ENCODE measurements at places on chromosomes 2 and 18.
A peak's percentile ranks its signal among the peaks of the same experiment; 100 is the strongest.

DNA sequence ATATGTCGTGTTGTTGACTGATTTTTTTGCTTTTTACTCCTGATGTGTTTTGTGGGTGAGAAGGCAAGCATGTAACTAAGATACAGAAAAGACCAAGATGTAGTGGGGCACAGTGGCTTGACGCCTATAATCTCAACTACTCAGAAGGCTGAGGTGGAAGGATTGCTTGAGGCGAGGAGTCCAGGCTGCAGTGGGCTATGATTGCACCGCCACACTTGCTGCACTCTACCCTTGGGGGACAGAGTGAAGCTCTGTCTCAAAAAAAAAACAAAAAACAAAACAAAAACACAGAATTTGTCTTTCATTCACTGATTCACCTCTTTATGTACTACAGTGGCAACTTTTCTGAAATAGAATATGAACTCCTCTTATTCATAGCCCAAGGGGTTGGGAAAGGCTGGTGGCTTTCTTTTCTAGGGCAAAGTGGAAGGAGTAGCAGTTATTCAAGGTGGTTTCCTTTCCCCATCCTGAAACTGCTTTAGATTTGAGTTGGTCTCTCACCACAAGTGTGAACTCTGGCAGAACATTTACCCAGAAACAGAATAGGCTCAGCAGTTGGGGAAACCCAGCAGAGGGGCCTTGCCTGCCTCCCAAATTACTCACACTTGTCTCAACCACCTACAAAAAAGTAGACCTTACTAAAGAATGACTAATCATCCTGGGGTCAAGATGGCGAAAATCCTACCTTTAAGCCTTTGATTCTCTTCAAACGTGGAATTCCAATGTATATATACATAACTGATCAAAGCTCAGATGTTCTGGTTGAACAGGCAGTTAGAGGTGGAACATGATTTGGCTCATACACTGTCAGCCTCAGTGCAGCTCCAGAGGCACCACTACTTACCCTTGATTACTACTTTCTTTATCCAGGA lies 6.5 kb downstream of the TANK start:
- DNase-seq, result peak; percentile 45

- DNase-seq, result no peak
Measured at GRCh38 chr2:74384051-74384450, 3.9 kb upstream of the DCTN1 start.

GRCh38 chr2:96734880-96735583 lies 4.8 kb downstream of the LMAN2L start:
- DNase-seq, result no peak

GRCh38 chr2:223243233-223243632 lies 191.2 kb downstream of the KCNE4 start:
- no peak for DNase-seq

DNA sequence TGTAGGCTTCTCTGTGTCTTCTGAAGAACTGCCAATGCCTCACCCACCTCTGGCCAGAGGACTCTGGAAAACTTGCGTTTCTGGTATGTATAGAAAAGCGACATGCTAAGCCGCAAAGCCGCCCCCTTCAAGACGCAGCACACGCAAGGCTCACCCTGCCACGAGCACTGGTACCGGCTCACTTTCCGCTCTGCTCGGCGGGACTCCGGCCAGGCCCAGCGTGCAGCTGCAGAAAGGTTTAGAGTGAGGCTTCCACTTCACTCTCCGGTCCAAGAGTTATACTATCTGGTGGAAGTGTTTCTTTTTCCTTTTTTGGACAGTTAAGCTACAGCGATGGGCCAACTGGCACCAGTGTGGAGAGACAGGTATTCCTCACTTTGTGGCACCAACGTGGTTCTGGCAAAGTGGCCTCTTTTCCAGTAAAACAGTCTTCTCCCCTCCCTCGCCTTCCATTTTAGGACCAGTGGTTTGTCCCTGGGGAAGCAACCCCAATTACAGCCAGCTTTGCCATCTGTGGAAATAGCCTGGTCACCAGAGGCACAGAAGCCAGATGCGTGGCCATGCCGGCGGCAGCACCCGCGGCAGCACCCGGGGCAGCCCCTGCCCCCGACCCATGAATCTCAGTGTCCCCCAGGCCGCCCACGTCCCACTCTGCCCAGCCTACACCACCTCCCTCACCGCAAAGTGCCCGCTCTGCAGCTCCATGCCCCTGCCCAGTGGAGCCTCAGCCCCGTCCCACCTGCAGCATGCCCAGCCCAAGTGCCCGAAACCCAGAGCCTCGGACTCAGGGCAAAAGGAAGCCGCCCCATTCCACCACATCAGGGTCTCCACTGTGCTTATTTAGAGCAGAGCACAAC lies 91.6 kb upstream of the CTDP1 start:
- DNase-seq, result no peak

DNA sequence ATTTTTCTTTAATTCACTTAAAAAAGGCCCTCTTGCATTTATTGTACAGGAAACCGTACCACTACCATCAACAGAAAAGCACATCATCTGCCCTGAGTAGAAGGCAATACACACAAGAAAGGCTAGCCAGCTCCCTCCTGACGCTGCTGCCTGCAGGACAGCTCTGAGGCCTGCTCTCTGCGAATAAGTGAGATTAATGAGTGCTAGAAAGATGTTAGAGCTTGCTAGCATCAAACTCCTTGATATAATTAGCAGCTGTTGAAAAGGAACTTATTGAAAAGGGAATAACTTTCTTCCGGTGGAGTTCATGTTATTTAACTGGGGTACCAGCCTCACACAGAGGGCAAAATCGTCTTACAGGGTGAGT lies 56.1 kb downstream of the INHBB start:
- DNase-seq, result no peak

Measured in activated CD4-positive, alpha-beta T cell treated with anti-CD3 and anti-CD28 coated beads for 4 hours (primary cell).